ENCODE measurements at places on chromosomes 1 and 21.

GRCh38 chr1:32241001-32241763, 5.8 kb upstream of the FAM167B start:
- peak; percentile 43 for DNase-seq

DNA sequence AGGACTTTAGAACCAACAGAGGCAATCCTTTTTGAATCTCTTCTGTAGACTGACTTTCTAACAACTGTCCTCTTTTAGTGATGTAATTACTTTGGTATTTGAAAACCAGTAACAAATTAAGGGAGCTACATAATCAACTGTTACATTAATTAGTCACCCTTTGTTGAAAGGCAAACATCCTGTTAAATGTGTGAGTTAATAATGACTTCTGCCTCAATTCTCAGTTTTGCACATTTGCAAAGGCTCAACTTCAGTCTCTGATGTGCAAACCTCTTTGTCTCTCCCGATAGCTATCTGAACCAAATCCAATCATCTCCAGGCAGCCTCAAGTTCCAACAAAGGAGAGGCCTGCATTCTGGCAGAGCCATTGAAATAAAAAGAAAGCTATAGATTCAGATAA, 135.4 kb upstream of the C8B start:
- no peak for DNase-seq

- DNase-seq: no peak
Observed at GRCh38 chr1:1024149-1024770, 4.3 kb downstream of the AGRN start.

- peak; percentile 18 for DNase-seq
Observed at GRCh38 chr1:240188139-240188538, 96.5 kb downstream of the FMN2 start.

DNA sequence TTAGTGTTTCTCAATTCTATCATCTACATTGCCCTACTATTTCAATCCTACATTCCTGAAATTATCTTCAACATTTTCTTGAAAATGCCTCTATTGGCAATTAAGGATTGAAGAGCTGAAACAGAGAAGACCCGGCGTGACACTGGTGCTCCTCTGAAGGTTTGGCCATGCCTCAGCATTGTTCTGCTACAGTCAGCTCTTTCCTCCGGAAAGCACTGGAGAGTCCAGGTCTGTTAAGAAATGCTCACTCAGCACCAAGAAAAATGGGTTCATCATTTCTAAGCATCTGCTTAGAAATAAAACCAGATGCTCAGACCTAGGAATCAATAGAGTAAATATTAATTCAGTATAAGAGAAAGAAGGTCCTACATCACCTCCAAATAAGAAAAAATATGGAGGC, 58.8 kb downstream of the WARS2 start:
- DNase-seq: no peak

DNA sequence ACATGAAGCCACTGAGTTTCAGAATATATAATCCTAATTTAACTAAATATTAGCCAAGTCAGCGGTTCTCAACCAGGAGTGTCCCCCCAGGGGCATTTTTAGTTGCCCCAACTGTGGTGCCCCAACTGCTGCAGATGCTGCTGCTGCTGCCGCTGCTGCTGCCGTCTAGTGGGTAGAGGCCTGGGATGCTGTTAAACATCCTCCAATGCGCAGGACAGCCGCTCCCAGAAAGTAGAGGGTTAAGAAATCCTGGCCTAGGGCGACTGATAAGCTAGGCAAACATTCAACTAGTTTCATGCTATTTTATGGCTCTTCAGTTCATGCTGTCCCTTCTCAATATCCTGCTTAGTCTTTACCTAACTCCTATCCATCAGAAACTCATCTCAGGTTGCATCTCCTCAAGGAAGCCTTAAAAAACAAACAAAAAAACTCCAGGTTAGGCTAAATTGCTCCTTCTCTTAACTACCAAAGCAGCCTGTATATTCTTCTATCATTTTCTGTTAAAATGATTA, 9.9 kb upstream of the DCAF6 start:
- no peak for DNase-seq

DNA sequence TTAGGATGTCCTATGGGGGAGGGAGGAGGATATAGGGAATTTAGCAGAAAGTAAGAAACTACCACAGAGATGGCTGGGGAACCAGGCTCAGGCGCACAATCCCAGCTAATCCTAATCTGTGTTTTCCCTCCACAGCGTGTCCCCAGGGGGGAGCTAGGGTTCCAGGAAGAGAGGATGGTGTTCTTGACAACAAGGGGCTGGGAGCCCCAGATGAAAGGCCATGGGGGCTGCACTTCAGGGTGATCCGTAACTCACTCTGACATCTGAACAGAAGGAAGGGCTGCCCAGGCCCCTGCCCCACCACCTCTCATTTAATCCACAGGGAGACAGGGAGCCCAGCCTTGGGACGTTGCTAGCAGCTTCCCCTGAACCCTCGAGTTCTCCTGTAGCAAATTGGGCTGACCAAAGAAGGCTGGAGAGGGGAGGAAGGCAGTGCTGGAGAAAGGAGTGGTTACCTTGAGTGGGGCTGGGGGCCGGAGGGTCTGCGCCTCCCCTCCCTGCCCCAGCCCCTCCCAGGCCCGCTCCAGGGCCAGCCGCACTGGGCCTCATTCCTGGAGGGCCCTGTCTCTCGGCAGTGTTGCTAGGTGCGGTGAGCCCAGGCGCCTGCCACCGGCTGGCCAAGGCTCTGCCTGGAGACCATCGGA, 131.7 kb downstream of the TMEM53 start:
- DNase-seq: no peak

DNA sequence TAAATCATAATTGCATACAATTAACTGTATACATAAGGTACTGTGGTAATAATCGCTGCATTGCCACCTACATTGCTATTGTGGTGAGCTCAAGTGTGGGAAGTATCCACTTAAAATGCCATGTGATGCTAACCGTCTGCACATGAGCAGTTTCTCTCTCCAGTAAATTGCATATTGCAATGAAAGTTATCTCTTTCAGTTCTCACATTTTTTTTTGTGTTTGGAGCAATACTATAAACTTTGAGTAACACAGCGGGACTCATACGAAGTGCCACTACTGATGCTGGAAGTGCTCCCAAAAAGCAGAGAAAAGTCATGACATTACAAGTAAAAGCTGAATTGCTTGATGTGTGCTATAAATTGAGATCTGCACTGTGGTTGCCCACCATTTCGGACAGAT, 38.5 kb downstream of the DISC1 start:
- DNase-seq: no peak

DNA sequence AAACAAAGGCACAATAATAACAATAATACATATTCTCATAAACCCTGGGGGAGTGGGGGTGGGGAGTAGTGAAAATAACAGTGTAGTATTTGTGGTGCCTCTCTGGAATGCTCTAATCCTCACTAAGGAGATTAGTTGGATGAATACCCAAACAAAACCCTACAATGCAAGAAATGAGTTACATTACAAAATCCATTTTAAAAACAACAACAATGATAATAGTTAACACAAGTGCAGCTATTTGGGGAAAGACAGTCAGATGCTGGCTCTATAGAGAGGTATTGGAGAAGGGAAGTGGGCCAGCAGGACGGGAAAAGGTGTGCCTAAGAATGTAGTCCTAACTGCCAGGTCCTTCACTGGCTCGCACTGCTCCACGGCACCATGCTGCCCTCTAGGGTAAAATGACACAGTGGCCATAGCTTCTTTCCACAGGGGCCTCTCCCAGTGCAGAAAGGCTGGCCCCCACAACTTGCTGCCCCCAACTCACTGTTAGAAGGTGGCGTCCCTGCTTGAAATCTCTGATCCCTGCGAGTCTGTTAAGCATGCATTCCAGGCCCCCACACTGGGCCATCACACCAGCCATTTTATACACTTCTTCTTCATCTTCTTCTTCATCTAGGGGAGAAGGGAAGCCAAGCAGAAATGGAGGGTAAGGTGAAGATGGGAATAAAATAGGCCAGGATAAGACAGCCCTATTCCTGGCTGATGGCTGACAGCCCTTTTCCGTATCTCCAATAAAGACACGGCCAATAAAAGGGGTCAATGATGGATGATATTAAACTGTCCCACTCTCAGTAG, 113.8 kb downstream of the UBR4 start:
- peak; percentile 60 for DNase-seq

- no peak for DNase-seq
Observed at GRCh38 chr1:110477041-110477440, 26.1 kb downstream of the PROK1 start.

DNA sequence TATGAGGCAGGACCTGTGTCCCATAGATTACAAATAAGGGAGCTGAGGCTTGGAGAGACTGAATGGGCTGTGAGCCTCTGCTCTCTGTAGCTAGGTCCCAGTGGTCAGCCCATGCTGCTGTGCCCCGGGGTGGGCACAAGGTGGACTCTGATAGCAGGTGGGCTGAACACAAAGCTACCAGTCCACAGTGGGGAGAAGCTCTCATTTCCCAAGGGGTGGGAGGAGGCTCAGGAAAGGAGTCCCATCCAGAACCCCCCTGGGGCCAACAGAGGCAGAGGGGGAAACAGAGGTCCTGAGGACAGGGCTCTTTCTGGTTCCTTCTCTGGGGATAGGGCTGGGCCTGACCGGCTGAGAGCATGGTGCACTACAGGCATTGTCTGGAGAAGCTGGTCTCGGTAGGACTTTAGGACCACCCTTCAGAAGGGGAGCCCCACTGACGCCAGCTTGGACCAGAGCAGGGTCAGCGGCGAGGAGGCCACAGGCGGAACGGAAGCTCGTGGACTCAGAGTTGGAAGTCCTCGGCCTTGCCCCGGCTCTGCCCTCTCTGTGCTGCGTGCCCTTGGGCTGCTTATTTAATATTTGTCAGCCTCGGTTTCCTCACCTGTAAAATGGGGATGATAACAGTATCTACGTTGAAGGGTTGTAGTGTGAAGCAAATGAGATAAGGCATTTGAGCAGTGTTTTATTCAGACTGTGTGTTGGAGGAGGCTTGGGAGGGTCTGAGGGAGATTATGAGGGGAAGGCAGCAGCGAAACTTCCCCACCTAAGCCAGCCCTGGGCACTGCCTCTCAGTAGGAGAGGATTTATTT, 26.6 kb downstream of the SDE2 start:
- DNase-seq: no peak

- DNase-seq: no peak
Observed at GRCh38 chr1:33928251-33928650, 64.4 kb downstream of the HMGB4 start.

GRCh38 chr1:247905910-247906503, 10.6 kb downstream of the OR2W3 start:
- DNase-seq: no peak

DNA sequence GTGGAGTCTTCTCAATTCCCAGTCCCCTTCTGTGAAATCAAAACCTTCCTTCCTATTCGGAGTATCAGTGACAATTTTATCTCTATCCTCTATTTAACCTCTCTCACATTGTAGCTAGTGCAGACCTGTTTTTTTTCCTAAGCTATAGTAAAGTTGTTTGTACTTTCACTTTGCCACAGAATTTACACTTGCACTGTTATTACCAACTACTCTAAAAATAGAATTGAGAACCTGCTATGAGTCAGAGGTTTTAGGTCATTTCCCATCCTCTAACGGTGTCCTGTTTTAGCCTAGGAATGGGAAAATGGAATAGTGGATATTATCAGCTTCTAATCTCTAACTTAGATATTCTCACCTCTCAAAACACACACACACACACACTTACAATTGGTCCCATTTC, 862.7 kb downstream of the NCAM2 start:
- no peak for DNase-seq

DNA sequence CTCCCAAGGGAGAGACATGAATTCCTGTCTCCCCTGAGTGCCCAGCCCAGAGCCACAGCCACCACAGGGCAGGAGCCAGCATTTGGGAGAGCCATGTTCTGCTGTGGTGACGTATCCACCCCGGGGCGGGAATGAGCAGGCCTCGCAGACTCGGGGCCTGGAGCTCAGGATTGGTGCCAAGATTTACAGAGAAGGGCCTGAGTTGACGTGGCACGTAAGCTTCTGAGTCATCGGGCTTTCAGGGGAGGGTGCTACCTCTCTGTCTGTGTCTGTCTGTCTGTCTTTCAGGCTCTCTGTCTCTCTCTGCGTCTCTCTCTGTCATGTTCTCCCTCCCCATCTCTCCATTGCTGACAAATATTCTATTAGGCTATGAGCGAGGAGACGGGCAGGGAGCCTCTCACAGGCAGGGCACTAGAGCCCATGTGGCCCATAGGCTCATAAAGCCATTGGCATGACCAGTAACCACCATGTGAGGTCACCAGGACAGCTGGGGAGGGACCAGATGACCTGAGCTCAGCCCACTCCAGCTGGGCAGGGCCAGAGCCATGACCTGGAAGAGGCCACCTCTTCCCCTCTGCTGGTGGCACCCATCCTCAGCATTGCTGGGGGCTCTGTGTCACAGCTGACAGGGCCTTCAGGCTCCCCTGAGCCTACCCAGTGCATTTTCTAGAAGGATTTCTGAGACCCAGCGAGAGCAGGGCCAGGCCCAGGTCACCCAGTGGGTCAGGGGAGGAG, 300.0 kb upstream of the VAMP3 start:
- no peak for DNase-seq

DNA sequence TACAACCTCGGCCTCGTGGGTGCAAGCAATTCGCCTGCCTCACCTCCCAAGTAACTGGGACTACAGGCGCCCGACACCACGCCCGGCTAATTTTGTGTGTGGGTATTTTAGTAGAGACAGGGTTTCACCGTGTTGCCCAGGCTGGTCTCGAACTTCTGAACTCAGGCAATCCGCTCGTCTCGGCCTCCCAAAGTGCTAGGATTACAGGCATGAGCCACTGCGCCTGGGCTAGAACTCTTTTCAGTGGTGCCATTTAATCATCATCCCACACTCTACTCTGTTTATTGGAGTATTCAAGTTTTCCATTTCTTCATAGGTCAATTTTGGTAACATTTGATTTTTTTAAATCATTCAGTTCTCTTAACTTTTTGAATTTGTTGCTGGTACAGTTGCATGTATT, 101.3 kb downstream of the DHRS3 start:
- no peak for DNase-seq

DNA sequence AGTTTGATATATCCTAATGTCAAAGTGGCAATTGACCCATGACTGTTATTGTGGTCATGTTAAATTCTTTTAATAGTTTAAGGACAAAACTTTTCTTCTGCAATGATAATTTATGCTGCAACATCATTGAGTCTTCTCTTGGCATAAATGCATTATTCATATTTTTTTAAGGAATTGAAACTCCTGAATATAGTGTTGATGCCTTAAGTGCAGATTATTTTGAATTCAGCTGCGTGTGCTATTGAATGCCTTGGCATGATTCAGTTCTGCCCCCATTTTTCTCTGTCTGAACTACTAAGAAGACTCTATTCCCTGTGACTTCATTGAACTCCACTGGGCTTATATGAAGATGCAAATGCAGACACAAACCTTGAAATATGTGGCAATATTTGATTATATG, 22.6 kb upstream of the NOS1AP start:
- DNase-seq: no peak

GRCh38 chr1:228261706-228262105, 53.9 kb downstream of the OBSCN start:
- no peak for DNase-seq

- DNase-seq: no peak
Observed at GRCh38 chr1:16237343-16237830, 404 bp upstream of the CPLANE2 start.

DNA sequence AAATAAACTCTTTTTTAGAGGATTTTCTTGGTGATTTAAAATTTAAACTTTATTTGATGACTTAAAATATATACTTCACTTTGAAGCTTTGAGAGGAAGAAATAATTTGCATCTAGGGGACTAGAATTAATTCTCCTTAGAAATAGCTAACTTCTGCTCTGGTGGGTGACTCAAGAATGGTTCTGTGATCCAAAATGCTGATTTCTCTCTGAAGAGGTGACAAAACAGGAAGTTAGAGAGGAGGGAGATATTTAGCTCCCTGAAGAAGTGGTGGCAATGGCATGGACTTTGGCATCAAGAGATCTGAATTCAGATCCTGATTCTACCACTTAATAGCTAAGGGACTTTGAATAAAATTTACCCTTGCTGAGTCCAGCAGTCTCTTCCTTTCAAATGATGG, 125.8 kb upstream of the ATP1B1 start:
- DNase-seq: no peak

All from midbrain (tissue), 1 donor.